Esophagus muscularis mucosa (tissue), 4 donors: ENCODE measurements at places on chromosomes 7 and 10. TPM values are rescaled to one million over a fixed set of nuclear protein-coding genes. Genes with fewer than 3 reads are reported as not detected.

DNA sequence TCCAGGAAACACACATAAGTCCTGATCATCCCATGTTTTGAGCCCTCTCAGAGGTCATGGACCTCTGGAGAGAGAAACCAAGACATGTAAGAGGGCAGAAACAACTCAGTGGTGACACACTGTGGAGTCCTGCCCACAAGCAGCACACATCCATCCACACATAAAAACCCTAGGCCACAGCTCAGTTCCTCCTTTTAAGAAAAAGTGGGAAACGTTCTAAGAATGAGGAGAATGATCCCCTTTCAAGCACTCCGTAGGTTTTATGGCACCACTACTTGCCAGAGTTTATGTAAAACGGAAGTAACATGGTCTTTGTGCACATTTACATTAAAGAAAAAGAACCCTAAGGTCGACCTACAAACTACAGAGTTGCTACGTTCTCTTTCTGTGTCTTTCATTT, 19.9 kb downstream of the ATAD1 start:
- H3K27me3 ChIP-seq = no peaks in the 10 kb centered on the region
- H3K27ac ChIP-seq = no peak overlapping the region
- H3K36me3 ChIP-seq = peaks cover 5% of the 10 kb centered on the region

- DNase-seq = no peak
- no peaks in the 10 kb centered on the region for H3K4me1 ChIP-seq
- H3K36me3 ChIP-seq = no peaks in the 10 kb centered on the region
- H3K27me3 ChIP-seq = no peaks in the 10 kb centered on the region
- H3K27ac ChIP-seq = no peak overlapping the region
- no peak overlapping the region for H3K4me3 ChIP-seq
Measured at GRCh38 chr7:3307435-3307834, 6.4 kb downstream of the SDK1 start.

Gene SERPINE1
- 9.4 TPM for total RNA-seq

DNA sequence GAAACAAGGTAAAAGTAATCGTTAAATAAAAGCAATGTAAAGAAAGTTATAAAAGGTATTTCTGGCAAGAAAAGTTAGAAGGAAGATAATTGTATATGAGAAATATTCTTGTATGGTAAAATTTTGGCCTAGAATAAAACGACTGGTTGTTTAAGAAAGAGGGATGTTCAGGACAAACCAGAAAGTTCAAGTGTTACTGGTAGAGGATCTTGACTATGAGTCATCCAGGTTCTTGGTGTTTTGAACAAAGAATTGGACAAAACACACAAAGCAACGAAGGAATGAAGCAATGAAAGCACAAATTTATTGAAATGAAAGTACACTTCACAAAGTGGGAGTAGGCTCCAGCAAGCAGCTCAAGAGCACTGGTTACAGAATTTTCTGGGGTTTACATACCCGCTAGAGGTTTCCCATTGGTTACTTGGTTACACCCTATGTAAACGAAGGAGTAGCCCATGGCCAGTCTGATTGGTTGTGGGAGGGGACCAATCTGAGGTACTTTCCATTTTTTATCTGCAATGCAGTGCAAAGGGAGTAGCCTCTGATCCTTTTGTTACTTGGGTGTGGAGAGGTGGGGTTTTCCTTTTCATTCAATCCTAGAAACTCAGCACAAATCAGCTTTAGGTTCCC, 22.4 kb upstream of the GARS1 start:
- H3K4me1 ChIP-seq = peaks cover 3% of the 10 kb centered on the region
- H3K4me3 ChIP-seq = no peak overlapping the region
- H3K36me3 ChIP-seq = peaks cover 54% of the 10 kb centered on the region
- H3K27ac ChIP-seq = no peak overlapping the region

- H3K27me3 ChIP-seq = no peaks in the 10 kb centered on the region
- DNase-seq = no peak
- no peaks in the 10 kb centered on the region for H3K36me3 ChIP-seq
Measured at GRCh38 chr10:57696641-57697040, 571.1 kb downstream of the IPMK start.

GRCh38 chr10:34757933-34758332, 57.2 kb downstream of the PARD3 start:
- H3K36me3 ChIP-seq = no peaks in the 10 kb centered on the region
- H3K27ac ChIP-seq = peak overlapping the region; percentile 3
- H3K4me3 ChIP-seq = no peak overlapping the region
- peaks cover 90% of the 10 kb centered on the region for H3K4me1 ChIP-seq

GRCh38 chr10:63522995-63523394, 1.8 kb downstream of the REEP3 start:
- no peak for DNase-seq
- H3K36me3 ChIP-seq = no peaks in the 10 kb centered on the region
- H3K27me3 ChIP-seq = no peaks in the 10 kb centered on the region
- H3K4me3 ChIP-seq = peak overlapping the region; percentile 88
- peaks cover 55% of the 10 kb centered on the region for H3K4me1 ChIP-seq

DNA sequence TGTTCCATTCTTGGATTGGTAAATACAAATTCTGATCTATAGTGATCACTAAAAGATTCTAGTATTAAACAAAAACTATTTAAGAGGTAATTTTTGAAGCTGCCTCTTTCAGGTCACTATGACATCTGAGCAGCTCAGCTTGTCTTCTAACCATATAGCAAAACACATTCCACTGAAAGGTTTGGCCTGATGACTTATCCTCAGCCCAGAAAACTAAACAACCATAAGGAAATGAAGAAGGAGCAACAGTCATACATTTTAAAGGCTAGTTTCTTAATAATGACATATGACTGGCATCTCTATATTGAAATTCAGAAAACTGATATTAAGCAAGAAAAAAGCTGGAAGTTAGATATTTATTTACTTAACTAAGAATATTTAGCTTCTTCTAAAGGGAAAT, 24.6 kb downstream of the NT5C2 start:
- peaks cover 70% of the 10 kb centered on the region for H3K36me3 ChIP-seq
- DNase-seq = no peak
- no peaks in the 10 kb centered on the region for H3K27me3 ChIP-seq

DNA sequence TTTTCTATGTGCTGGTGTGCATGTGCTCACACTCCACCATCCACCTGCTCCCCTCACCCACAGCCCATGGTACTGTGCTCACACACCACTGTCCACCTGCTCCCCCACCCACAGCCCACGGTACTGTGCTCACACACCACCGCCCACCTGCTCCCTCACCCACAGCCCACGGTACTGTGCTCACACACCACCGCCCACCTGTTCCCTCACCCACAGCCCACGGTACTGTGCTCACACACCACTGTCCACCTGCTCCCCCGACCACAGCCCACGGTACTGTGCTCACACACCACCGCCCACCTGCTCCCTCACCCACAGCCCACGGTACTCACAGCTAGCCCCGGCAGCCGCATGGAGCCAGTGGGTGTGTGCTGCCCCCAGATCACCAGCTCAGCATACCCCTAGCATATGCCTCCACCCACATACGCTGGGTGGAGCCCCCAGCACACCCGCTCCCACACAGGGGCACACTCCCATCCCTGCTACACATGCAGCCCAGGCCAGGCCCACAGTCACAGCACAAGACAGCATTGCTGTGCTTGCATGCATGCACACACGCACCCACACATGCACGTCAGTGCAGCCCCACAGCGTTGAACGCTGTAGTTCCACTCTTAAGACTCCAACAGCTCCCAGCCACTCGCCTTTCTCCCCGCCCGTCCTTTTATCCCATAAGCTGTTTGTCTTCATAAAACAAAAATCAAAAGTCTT, 62.0 kb downstream of the PAX2 start:
- H3K27ac ChIP-seq = no peak overlapping the region
- peaks cover 6% of the 10 kb centered on the region for H3K27me3 ChIP-seq
- no peaks in the 10 kb centered on the region for H3K36me3 ChIP-seq
- H3K4me3 ChIP-seq = no peak overlapping the region
- H3K4me1 ChIP-seq = no peaks in the 10 kb centered on the region

- no peak overlapping the region for H3K27ac ChIP-seq
- no peaks in the 10 kb centered on the region for H3K4me1 ChIP-seq
- no peak for DNase-seq
- no peaks in the 10 kb centered on the region for H3K27me3 ChIP-seq
- no peaks in the 10 kb centered on the region for H3K36me3 ChIP-seq
Measured at GRCh38 chr7:79513261-79513660, 59.8 kb upstream of the MAGI2 start.

- H3K27me3 ChIP-seq = no peaks in the 10 kb centered on the region
- H3K36me3 ChIP-seq = no peaks in the 10 kb centered on the region
- H3K27ac ChIP-seq = no peak overlapping the region
- H3K4me1 ChIP-seq = no peaks in the 10 kb centered on the region
Measured at GRCh38 chr10:49748006-49748405, 14.1 kb downstream of the OGDHL start.

DNA sequence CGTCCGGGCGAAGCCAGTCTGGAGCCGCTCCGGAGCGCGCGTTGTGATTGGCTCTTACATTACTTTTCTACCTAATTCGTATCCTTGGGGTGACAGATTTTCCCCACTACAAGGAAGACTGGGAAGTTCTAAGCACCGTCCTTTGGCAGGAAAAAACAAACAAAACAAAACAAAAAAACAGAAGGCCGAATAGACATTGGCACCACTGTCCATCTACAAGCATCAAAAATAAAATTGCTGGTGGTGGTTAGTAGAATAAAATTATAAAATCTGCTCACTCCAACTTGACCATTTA, 651 bp upstream of the SKAP2 start:
- DNase-seq = no peak
- H3K36me3 ChIP-seq = no peaks in the 10 kb centered on the region
- H3K4me1 ChIP-seq = peaks cover 24% of the 10 kb centered on the region

GRCh38 chr10:116692225-116692624, 50.1 kb downstream of the HSPA12A start:
- no peak for DNase-seq
- H3K27me3 ChIP-seq = no peaks in the 10 kb centered on the region
- peak overlapping the region; percentile 48 for H3K27ac ChIP-seq
- no peak overlapping the region for H3K4me3 ChIP-seq

Gene MMD2
- total RNA-seq = not detected

- no peak overlapping the region for H3K27ac ChIP-seq
- no peak overlapping the region for H3K4me3 ChIP-seq
- H3K4me1 ChIP-seq = no peaks in the 10 kb centered on the region
- no peaks in the 10 kb centered on the region for H3K36me3 ChIP-seq
Measured at GRCh38 chr10:24858288-24859270, 93.8 kb downstream of the PRTFDC1 start.

- H3K27me3 ChIP-seq = no peaks in the 10 kb centered on the region
- peaks cover 37% of the 10 kb centered on the region for H3K36me3 ChIP-seq
- peaks cover 68% of the 10 kb centered on the region for H3K4me1 ChIP-seq
- peak overlapping the region; percentile 53 for H3K27ac ChIP-seq
Measured at GRCh38 chr10:29553544-29554250, 81.1 kb downstream of the SVIL start.

- H3K27me3 ChIP-seq = no peaks in the 10 kb centered on the region
- no peak overlapping the region for H3K4me3 ChIP-seq
- DNase-seq = no peak
Measured at GRCh38 chr10:109743574-109743973, 179.7 kb downstream of the XPNPEP1 start.

DNA sequence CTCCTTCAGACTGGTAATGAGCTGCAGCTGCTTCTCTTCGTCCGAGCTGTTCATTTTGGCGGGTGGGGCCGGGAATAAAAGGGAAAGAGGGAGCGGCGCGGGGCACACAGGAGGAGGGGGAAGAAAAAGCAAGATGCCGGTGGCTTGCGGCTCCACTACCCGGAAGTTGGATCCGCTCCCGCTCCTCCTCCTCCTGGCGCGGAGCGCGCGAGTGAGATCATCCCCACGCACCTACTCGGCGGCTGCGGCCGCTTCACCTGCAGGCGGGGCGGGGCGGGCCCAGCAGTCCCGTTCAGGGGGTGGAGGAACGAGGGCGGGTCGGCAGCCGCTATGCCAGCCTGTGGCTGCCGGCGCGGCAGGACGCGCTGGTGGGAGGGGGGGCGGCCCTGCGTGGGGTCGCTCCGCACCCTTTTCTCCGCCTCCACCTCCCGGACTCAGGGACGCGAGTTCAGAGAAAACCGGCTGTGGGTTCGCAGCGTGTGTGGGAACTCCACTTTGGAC, at the start of gene SHTN1:
TSS of gene SHTN1 (minus strand) at position 162 of the 501 bp plus-strand sequence. CDS start at position 54, 108 bp downstream.
- no peaks in the 10 kb centered on the region for H3K36me3 ChIP-seq
- DNase-seq = no peak
- H3K27ac ChIP-seq = peak within 1 kb of the TSS; percentile 47
- H3K4me3 ChIP-seq = peak within 1 kb of the TSS; percentile 83
- H3K4me1 ChIP-seq = peaks cover 16% of the 10 kb centered on the region

DNA sequence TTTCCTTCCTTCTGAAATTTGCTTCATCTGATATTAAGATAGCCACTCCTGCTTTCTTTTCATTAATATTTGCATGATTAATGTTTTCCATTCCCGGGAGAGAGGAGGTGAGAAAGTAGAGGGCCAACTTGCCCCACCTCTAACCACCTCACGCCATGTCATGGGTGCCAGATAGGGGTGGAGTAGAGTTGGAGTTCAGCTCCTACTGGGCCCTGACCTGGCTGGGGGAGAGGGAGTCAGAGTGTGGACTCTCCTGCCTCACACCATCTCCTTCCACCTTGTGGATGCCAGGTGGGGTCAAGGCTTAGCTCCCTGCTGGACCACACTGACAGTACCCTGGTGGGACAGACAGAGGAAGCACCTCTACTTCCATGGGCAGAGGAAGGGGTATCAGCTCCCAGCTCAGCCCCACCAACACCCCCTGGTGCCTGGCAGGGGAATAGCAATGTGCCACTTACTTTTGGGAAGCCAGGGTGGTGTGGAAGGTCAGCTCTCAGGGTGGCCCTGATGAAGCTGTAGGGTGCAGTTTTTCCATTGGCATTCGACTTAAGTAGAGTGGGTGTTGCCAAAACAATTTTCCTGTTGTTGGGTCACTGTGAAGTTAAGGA, 28.0 kb downstream of the CHST12 start:
- H3K36me3 ChIP-seq = peaks cover 33% of the 10 kb centered on the region
- H3K4me1 ChIP-seq = no peaks in the 10 kb centered on the region

- H3K27ac ChIP-seq = no peak overlapping the region
- no peaks in the 10 kb centered on the region for H3K27me3 ChIP-seq
- H3K4me1 ChIP-seq = no peaks in the 10 kb centered on the region
- H3K36me3 ChIP-seq = no peaks in the 10 kb centered on the region
- no peak for DNase-seq
Measured at GRCh38 chr10:132198381-132199181, 11.8 kb downstream of the DPYSL4 start.

DNA sequence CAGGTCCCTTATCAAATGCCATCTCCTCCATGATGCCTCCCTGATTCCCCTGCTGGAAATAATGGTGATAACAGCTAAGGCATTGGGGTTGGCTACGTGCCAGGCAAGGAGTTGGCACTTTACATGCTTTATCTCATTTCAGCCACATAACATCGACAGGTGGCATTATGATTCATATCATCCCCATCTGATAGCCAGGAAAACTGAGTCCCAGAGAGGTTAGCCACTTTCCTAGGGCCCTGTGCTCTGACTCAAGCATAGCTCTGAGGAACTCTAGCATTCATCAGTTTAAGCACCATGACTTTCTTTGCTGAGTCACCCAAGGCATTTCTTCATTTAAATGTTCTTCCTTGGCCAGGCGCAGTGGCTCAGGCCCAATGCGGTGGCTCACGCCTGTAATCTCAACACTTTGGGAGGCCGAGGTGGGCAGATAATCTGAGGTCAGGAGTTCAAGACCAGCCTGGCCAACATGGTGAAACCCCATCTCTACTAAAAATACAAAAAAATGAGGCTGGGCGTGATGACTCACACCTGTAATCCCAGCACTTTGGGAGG, 6.6 kb downstream of the LEP start:
- peaks cover 14% of the 10 kb centered on the region for H3K27me3 ChIP-seq
- H3K27ac ChIP-seq = no peak overlapping the region
- H3K4me3 ChIP-seq = no peak overlapping the region
- no peaks in the 10 kb centered on the region for H3K36me3 ChIP-seq
- DNase-seq = no peak

- no peaks in the 10 kb centered on the region for H3K27me3 ChIP-seq
- peaks cover 9% of the 10 kb centered on the region for H3K36me3 ChIP-seq
- H3K4me3 ChIP-seq = no peak overlapping the region
Measured at GRCh38 chr10:128044961-128045832, 81.0 kb downstream of the MKI67 start.
